ENCODE measurements at places on chromosomes 5 and 9.

DNA sequence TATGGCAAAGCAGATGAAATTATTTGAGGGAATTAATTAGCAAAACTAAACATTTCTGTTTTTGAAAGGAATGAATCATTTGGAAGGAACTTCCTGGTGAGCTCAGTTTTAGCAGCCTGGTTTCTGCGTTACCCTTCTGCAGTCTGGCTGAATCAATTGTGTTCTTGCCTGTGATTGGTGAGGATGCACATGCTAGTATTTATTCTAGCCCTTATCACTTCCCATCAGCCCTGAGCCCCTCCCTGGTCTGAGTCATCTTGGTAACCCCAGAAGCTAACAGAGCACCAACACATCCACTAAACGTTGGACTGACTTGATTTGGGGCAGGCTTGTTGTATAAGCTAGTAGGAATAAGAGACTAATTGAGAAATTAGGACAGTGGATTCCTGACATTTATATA is 6.6 kb downstream of the TJP2 start:
- DNase-seq, result peak; percentile 68

DNA sequence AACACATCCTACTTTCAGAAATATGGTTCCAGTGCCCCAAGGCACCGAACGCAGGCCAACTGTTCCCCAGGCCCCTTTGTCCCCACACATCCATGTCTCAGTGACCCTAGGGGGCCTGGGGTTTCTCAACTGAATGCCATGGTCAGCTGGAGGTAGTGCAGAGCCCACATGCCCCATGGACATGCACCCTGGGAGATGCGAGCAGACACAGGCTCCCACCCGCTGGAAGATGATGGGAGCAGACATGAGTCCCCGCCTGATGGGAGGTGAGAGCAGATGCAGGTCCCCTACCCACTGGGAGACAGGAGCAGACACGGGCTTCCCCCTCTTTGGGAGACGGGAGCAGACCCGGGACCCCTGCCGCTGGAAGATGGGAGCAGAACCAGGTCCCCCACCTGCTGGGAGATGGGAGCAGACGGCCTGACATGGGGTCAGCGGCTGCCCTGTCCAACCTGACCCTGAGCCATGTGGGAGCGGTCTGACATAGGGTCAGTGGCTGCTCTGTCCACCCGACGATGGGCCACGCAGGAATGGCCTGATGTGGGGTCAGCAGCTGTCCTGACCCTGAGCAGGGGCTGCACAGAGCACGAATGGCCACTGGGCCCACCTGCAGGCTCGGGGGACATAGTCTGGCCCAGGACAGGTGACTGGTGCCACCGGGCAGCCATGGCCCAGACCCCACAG is 18.4 kb downstream of the ZDHHC11B start:
- DNase-seq, result no peak

GRCh38 chr5:174910245-174910737 is 185.9 kb downstream of the MSX2 start:
- peak; percentile 27 for DNase-seq

DNA sequence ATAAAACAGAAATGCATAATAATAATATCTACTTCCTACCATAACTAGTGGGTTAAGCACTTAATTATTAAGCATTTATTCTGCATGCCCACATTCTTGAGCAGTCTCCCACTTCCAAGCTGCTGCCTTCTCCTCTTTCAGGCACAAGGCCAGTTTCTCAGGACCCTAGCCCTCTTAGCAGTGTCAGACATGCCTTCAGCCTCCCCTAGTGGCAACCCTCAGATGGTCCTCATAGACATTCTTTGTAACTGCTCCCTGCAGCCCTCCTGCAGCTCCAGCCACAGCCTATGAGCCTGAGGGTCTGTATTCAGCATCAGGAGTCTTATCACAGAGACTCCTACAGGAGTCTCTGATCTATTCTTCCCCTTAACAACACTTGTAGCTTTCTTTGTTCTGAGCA is 3.9 kb downstream of the IL9 start:
- DNase-seq, result no peak

DNA sequence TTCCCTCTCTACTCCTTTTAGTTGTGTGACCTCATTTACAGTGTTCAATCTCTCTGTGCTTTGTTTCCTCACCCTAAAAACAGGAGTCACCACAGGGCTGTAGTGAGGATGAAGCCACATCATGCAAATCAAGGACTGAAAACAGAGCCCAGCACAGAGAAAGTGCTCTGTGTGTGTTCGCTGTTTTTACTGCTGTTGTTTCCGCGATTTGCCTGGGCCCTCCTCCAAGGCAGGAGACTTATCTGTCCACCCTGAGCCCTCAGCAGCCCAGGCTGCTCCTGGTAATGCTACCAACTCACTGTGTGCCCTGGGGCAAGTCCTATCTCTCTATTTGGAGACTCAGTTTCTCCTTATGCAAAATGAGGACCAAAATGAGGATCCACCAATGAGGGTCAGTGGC is 87.2 kb upstream of the NEURL1B start:
- DNase-seq, result no peak

DNA sequence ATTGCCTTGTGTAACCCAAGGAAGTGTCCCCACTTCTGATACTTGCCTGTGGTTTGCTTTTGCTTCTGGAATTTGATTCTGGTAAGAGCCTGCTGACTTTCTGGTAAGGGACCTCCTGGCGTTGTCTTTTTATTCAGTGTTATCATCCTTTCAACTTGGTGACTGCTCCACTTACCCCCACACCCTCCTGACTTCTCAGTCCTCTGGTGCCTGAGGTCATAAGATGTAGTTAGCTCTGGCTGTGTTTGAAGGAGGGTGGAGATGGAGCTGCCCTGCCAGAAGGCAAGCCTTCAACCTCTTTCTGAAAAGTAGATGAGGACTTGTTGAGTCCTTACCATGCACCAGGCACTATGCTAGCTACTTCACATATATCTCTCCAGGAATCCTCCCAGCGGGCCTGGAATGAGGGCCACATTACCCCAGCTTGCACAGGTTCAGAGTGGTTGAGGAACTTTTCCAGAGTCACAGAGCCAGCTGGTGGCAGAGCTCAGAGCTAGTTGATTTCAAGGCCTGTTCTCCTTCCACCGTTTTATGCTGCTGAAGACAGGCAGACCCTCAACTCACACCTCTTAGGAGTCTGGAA is 45.2 kb upstream of the PITX1 start:
- DNase-seq, result no peak

GRCh38 chr5:152058267-152058666 is 133.6 kb upstream of the GLRA1 start:
- DNase-seq, result no peak

- DNase-seq, result no peak
Observed at GRCh38 chr5:111135946-111136345, 43.8 kb downstream of the WDR36 start.

- DNase-seq, result peak; percentile 54
Observed at GRCh38 chr5:68240202-68240601, 24.6 kb downstream of the PIK3R1 start.

- no peak for DNase-seq
Observed at GRCh38 chr9:2023532-2023931, 8.4 kb downstream of the SMARCA2 start.

GRCh38 chr5:157689942-157690689 is 18.8 kb downstream of the C5orf52 start:
- no peak for DNase-seq

DNA sequence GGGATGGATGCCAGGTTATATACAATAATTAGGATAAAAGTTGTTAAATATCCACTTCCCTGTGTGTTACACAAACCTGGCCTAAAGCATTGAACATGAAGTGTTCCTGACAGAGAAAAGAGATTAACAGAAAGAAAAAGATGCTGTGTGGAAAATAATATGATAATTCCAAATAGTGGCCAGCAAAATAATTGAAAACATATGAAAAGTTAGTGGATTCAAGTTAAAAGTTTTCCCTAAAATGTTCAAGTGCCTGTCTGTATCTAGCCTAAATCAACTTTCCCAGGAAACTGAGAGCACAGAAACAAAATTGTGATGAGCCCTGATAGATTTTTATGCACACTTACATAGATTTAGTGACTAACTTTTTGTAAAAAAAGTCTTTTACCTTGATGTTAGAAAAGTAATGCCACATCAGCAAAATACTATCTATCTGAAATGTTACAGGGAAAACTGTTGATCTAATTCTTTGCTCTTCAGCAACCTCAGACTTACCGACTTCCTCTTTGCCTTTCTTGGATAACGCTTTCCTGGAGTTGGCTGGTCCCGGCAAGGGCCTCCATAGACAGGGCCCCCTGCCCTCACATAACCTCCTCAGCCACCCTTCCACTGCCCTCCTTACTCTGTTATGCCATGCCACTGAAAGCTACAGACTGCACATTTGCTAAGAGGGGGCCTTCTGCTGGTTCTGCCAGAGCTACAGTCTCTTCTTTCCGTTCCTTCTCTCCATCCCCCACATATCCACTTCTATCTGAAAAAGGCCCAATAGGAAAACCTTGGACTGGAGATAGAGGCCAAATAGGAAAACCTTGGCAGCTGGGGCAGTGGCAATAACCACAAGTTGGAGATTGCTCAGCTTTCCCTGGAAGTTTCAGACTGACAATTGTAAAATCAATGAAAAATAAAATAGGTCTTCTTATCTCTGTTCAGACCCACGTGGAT is 44.4 kb downstream of the ZNF474 start:
- no peak for DNase-seq

- no peak for DNase-seq
Observed at GRCh38 chr5:108798513-108799265, 51.0 kb downstream of the FER start.

DNA sequence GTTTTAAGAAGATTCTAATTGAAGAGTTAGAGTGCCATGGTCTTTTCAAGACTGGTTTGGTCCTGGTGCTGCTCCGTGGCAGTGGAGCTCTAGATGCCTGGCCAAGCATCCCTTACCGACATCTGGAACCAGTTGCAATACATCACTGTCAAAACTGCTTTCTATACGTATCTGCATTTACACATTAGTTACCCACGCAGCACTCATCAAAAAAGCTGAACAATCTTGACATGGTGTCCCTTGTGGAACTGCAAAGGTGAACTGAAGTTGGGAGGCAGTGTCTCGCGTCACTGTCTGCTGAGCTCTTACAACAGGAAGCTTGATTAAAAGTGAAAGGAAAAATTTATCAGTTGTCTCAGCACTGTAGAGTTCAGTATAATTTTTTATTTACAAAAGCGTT is 82.6 kb downstream of the PBX3 start:
- DNase-seq, result peak; percentile 33

- DNase-seq, result no peak
Observed at GRCh38 chr5:107514305-107514704, 156.4 kb downstream of the EFNA5 start.

DNA sequence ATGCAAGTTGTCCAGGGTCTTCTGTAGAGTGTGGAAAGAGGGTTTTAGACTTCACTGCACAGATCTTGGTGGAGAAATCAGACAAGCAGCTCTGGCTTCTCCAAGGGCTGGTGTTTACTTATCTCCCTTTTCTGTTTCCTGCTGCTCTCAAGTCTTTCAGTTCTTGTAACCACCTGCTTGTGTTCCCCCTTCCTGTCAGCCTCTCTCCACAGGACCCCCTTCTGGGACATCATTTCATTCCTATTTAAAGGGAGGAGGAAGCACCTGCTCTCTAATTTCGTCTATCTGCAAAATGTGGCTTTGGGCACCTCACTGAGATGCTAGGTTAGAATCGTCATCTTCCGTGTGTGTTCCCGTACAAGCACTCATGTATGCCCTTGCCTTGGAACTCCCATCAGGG is 636.2 kb downstream of the MTRR start:
- no peak for DNase-seq

DNA sequence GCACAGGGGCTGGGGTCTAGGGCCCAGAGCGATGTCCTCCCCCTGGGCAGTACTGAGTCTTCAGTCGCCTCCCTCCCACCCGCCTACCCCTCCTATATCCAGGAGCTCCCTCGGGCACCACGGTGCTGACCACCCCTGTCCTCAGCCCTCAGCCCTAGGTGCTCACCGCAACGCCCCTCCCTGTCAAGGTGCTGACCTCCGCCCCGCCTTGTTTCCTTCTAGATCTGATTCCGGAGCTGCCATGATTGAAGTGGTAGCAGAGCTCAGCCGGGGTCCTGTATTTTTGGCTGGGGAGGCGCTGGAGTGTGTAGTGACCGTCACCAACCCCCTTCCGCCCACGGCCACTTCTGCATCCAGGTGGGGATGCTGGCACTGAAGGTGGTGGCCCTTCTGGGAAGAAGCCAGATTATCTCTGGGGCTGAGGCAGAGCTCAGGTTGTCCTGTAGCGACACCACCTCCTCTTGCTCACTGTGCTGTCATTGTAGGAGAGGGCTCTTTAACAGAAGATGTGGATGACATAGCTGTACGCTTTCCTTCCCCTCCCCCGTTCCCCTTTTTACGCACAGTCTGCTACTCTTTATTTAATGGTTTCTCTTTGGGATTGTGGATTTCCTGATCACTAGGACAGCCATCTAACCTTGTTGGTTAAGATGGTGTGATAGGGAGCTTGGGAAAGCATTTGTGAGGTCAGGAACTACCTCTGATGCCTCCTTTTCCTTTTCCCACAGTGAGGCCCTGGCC is 598 bp downstream of the RGP1 start:
- no peak for DNase-seq

DNA sequence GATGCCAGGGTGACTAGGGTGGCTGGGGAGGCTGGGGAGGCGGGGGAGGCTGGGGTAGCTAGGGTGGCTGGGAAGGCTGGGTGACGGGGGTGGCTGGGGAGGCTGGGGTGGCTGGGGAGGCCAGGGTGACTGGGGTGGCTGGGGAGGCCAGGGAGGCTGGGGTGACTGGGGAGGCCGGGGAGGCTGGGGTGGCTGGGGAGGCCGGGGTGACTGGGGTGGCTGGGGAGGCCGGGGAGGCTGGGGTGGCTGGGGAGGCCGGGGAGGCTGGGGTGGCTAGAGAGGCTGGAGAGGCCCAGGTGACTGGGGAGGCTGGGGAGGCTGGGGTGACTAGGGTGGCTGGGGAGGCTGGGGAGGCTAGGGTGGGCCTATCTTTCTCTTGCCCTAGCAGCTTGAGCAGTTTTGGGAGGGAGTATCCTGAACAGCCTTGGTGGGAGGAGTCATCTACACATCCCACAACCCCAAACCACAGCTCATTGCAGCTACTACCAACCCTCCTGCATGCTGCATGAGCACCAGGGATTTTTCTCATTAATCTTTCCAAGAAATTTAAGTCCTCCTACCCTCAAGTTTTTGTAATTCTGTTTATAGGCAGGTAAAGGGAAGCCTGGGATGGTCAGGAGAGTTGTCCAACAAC is 203.2 kb upstream of the IRX1 start:
- no peak for DNase-seq

GRCh38 chr9:97975376-97975775 is 7.8 kb upstream of the ANP32B start:
- no peak for DNase-seq

- DNase-seq, result no peak
Observed at GRCh38 chr5:95984287-95984938, 22.8 kb upstream of the ELL2 start.

DNA sequence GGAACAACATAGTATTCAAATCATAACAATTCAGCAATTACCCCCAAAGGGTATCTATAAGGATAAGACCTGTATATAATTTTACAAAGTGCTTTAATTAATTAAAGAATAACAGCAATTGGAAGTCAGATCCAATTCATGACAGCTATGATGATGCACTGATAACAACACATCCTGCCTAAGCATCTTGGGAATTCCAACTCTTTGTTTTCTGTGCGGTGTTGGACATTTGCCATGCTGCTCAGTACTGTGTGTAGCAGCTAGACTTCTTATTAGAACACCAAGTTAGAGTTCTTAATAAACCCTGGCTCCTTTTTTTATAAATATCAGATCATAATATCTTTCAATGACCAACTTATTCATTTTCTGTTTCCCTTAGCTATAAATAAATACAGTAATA is 209.0 kb downstream of the SEC61B start:
- DNase-seq, result peak; percentile 50

Measured in CD14-positive monocyte (primary cell).